Thymus (tissue), 14 donors: ENCODE measurements at places on chromosomes 5 and 9.

- DNase-seq, result no peak
Observed at GRCh38 chr9:130624154-130624553, 40.2 kb upstream of the PRDM12 start.

- DNase-seq, result no peak
Observed at GRCh38 chr5:59496524-59497134, 396.9 kb downstream of the PDE4D start.

GRCh38 chr5:12901696-12902095 is 997.5 kb upstream of the CTNND2 start:
- DNase-seq, result no peak

GRCh38 chr5:135040333-135041144 is 6.5 kb upstream of the PITX1 start:
- no peak for DNase-seq

GRCh38 chr5:90153031-90153430 is 256.5 kb downstream of the CETN3 start:
- DNase-seq, result no peak

DNA sequence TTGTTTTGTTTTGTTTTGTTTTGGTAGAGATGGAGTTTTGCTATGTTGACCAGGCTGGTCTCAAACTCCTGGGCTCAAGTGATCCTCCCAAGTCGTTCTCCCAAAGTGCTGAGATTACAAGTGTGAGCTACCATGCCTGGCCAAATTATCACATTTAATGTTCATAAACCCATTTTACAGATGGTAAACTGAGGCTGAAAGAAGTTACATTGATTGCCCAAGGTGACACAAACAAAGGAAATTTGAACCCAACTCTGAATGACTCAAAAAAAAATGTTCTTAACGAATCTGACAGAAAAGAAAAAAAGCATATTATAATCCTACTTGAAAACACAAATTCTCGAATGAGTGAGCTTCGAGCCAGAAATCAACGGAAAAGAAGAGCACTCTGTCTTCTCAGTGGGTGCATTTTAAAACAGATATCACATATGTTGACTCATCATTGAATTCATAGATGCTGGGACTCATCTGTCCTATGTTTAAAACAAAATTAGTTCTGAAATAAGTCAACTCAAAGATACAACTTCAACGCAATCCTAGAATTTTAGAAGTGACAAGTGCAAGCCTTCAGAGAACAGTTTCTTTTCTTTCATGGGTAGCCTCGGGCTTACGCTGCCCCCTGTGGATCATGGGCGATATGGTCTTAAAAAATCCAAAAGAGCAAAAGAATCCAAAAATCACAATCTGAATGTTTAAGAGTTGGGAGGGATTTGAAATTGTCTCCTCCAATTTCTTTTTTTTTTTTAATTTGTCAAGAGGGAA is 28.4 kb downstream of the TIMD4 start:
- no peak for DNase-seq

DNA sequence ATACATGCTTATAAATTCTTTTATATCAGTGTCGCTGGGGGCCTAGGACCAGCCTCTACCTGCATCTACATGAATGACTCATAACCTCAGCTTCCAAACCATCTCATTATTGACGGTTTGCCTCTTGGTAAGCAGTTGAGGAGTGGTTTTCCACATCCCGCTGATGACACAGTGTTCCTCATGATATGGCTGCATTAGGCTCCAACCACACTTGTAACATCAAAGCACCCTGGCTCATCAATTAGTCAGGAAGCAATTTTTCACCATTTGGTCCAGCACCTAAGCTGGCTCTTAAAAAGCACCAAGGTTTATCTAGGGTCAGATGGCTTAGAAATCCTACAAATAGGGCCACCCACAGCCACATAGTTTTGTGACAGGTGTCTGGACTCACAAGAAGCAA is 402.4 kb downstream of the ARHGEF28 start:
- DNase-seq, result no peak
